ENCODE measurements at places on chromosomes 2 and 18.
A peak's percentile ranks its signal among the peaks of the same experiment; 100 is the strongest.

DNA sequence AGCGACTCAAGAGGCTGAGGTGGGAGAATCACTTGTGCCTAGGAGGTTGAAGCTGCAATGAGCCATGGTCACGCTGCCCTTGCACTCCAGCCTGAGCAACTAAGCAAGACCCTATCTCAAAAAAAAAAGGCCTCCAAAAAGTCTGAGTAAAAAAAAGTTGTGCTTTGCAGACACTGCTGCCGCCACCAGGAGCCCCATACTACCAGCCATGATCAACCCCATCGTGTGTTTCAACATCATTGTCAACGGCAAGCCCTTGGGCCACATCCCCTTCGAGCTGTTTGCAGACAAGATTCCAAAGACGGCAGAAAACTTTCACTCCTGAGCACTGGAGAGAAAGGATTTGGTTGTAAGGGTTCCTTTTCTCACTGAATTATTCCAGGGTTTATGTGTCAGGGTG lies 137.1 kb downstream of the INO80D start:
- no peak for DNase-seq

DNA sequence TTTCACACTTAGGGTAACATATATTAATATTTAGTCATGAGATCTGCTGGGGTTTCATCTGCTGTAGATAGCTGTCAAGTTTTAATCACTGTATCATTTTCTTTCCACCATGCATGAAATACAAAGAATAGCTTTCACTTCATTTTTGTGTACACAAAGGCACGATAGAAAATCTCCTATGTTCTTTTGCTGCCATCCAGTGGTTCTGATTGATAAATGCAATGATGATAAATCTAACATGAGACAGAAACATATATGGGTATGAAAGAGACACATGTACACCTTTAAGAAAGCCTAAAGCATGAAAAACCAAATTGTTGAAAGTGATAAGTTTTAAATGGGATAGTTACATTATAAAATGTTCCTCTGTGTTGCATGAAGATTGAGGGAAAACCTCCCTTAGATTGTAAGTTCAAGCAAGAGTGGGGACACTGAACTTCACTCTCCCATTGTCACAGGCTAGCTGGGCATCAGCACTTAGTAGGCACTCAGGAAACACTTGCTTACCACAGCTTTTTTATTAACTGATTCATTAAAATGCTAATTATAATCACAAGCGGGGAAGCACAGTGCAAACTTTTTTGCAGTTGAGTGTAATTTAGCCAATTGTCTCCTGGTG lies 31.2 kb downstream of the C1D start:
- DNase-seq, result no peak

- no peak for DNase-seq
Observed at GRCh38 chr2:36478332-36478738, 119.6 kb downstream of the FEZ2 start.

- no peak for DNase-seq
Observed at GRCh38 chr18:41226911-41227310, 728.1 kb upstream of the PIK3C3 start.

DNA sequence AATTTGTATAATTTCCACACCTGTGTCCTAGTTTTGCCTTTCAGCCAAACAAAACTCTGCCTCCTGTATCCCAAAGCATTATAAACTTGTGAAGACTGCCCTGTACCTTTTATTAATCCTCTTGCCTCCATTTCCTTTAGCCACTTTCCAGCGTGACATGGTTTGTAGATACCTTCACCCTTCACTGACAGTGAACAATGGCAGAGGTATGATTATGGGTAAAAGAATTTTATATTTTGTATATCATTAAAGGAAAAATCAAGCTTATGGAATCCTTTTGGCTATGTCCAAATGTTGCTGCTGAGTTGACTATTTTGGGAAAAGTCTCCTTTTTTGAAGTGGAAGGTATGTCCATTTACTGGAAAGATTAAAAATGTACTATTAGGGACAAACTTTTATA lies 251.7 kb downstream of the HNMT start:
- DNase-seq, result no peak

DNA sequence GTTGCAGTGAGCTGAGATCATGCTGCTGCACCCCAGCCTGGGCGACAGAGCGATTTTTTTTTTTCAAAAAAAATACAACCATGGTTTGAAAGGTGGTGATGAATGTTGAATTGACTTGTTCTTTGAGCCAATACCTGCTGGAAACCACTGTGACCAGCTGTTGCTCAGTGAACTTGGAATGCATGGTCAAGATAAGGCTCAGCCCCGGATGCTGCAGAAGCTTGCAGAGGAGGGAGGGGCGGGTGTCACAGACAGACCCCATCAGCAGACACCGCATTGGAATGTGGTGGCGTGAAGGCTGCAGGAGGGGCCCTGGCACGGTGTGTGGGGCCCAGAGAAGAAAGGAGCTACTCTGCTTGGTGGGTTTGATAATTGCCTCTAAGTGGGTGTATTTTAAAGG lies 91.6 kb downstream of the ITGB1BP1 start:
- DNase-seq, result no peak

DNA sequence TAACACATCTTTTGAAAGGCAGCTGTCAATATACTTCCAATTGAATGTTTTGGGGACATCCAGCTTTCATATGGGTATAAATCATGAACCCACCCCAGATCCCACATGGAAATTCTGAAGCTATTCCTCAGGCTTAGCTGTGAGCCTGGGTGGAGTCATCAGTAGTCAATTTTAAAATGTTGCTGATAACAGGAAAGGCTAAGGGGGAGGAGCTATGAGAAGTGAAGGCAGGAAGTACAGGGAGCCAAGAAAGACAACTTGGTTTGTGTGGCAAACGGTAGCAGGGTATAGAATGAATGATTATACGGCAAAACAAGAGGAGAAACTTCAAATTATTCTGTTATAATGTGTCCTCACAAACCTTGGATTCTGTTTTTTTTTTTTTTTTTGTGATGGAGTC lies 108.6 kb downstream of the QPCT start:
- DNase-seq, result no peak

DNA sequence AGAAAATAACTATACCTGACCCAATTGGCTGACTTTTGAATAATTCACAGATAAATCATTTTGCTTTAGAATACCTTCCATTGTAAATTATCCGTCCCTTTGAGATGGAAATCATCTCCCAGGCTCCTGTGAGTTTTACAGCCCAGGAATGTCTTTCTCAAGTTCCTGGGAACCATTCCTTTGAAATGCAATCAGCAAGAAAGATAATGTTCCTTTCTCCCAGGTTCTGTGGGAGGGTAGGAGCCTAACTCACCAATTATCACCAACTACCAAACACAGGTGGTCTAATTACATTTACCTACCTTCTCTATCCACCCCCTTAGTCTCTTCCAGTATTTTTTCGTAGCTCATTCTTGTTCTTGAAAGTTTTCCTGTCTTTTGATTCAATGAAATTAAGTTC lies 1016.0 kb downstream of the SOCS6 start:
- no peak for DNase-seq

GRCh38 chr2:7022492-7023385 lies 105.5 kb downstream of the RNF144A start:
- DNase-seq, result no peak

DNA sequence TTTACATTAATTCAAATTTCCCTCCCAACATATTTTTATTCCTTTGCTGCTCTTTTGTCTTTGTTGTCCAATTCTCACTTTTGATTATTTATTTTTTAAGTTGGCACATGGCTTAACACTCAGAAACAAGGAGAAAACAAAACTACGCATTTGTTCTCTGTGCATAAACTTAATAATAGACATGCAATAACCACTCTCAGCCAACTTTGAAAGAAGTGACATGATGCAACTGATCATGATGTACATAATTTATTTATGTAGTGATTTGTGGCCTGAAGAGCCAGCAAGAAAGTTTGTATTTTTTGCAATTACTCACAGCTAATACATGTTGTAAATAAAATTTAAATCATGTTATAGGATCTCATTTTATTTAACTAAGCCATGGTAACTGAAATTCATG lies 942.8 kb upstream of the PIK3C3 start:
- no peak for DNase-seq

GRCh38 chr2:47620770-47621437 lies 162.0 kb upstream of the MSH6 start:
- DNase-seq, result no peak

GRCh38 chr2:201118121-201118960 lies 2.4 kb downstream of the CFLAR start:
- peak; percentile 79 for DNase-seq

All from activated CD4-positive, alpha-beta T cell treated with anti-CD3 and anti-CD28 coated beads for 24 hours (primary cell).